ENCODE measurements at places on chromosomes 1 and 21.

DNA sequence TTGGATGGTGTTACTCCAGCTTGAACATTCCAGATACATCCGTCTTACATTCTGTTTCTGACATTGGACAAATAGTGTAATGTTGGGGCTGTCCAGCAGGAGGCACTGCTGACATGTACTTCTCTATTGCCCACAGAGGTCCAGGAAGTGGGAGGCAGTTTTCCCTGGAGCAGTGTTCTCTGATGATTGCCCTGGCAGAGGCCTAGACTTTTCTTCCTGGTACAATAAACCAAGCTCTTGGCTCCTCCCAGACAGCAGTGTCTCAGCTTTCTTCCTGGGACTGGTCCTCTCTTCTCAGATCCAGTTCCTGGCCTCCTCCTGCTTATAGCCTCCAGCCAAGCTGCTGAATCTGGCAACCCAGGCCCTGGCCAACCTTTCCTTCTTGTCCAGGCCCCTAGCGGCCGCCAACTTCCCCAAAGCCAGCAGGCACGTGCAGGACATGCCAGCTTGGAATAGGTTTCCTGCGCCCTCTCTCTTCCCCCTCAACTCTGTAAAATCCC is 14.9 kb upstream of the IFNLR1 start:
- peak; percentile 89 for DNase-seq

GRCh38 chr1:212791676-212792395 is at the start of the genes NSL1 and TATDN3:
Gene NSL1 (minus strand): TSS chr1:212791777. CDS start chr1:212791763, 14 bp downstream.
Gene TATDN3 (plus strand): TSS chr1:212791894. CDS start chr1:212791922, 28 bp downstream.
- peak; percentile 92 for DNase-seq

- DNase-seq = no peak
These were observed 33.3 kb upstream of the CD1D start for GRCh38 chr1:158147401-158147800.

GRCh38 chr21:45302082-45303061 is 14.7 kb upstream of the POFUT2 start:
- no peak for DNase-seq

GRCh38 chr1:110218739-110219138 is 8.6 kb downstream of the KCNC4 start:
- DNase-seq = no peak

- DNase-seq = peak; percentile 73
These were observed 869 bp downstream of the NAV1 start for GRCh38 chr1:201539561-201540431.

GRCh38 chr1:167273027-167273800 is 52.5 kb downstream of the POU2F1 start:
- DNase-seq = peak; percentile 19

- no peak for DNase-seq
These were observed 441.6 kb downstream of the OMA1 start for GRCh38 chr1:58104960-58105359.

- DNase-seq = no peak
These were observed 5.1 kb downstream of the NAV1 start for GRCh38 chr1:201543871-201544642.

DNA sequence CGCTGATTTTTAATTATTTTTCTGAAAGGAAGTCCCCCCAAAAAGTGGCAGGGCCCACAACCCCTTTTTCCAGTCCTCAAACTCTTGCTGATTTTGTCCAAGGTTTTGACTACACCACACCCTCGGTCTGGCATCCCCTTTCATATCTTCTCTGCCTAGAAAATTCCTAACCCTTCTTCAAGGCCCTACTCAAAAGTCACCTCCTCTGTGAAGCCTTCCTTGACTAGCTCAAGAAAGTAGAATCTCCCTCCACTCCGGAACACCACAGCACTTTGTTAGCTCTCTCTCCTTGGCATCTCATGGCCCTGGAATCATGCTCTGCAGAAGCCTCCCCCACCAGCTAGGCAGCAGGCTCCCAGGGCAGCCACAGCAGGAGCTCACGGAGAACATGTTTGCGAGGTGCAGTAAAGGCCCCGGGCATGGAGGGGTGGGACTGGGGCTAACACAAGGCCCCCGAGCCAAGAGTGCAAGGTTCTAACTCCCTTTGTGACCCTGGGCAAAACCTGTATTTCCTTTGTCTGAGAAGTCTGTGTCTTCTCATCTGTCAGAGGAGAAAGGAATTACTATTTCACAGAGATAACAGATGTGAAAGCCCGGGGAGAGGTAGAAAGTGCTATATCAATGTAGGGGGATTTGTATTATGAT is 17.7 kb upstream of the S100A7 start:
- DNase-seq = no peak

GRCh38 chr1:205291596-205291995 is 29.9 kb downstream of the NUAK2 start:
- no peak for DNase-seq

- DNase-seq = no peak
These were observed 61.4 kb upstream of the VCAM1 start for GRCh38 chr1:100657876-100658715.

DNA sequence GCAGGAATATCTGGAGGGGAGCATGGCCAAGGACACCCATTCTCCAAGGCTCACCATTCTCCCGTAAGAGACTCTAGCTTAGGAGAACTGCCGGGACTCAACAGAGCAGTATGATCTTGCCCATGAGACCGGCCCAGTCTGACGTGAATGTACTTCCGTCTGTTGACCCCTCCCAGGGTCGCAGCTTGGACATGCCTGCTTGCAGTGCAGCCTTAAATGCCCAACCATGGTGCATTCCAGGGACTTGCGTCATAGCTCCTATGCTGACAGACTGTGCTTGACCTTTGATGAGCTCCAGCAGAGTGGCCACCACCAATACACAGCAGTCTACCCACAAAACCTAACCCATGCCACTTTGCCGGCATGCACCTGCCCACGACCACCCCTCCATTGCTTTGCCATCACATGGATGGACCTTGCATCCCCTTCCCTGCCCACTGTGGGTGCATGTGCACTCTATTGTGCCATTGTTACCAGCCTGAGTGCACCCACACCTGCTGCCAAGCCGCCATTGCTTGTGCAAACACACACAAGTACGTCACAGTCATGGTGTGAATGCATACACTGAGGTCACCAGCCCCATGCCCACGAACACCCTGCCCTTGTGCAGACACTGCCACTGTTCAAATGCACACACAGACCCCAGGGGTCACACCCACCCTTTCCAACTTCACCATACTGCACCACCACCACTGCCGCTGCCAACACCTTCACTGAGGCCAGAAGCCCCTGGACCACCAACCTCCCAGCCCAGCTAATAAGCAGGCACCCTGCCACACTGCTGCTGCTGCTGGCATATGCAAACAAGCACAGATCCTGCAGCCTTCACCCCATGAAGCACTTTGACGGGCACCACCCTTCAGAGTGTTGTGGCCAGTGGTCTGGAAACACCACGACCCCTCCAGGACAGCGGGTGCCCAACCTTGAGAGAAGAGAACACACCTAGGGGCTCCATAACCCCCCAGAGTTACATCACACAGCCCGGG is 1141.3 kb downstream of the BRINP3 start:
- DNase-seq = no peak

DNA sequence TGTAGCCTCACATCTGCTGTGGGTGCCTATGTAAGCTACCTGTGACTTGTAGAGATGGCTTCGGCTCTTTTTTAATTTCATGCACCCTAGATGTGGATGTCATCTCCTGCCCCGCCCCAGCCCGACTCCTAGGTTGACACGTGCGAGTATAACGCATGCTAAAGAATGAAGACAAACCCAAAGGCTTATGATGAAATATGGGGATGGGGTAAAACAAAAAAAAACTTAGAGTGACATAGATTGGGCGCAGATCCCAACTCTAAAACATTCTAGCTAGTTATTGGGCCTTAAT is 613 bp upstream of the ERO1B start:
- DNase-seq = no peak

DNA sequence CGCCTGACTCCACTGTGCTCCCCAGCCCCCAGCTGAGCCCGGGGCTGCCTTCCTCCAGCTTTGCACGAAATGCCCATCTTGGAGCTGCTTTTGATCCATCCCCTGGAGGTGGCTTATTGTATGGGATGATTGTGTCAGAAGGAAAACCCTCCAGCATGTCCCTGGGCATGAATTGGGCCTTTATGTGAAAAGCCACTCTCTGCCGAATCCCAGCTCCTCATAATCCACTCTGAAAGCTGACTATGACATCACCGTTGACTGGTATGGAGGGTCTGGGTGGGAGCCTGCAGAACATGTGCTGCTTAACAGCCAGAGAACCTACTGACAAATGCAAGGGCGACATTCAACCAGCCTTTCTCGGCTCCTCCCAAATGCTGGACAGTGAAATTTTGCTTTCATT is 74.6 kb downstream of the NENF start:
- no peak for DNase-seq

- no peak for DNase-seq
These were observed 99.8 kb downstream of the PTPN14 start for GRCh38 chr1:214451596-214451995.

GRCh38 chr1:174169342-174169741 is 10.0 kb downstream of the RABGAP1L start:
- no peak for DNase-seq

GRCh38 chr1:144101397-144102045 is 129.7 kb upstream of the FAM72C start:
- no peak for DNase-seq

- no peak for DNase-seq
These were observed 77.3 kb downstream of the UBIAD1 start for GRCh38 chr1:11350265-11350664.

Data from DMS153 (cell line).